Cardiac fibroblast (primary cell): ENCODE measurements at places on chromosomes 16 and 17.

GRCh38 chr17:18161207-18162145 lies 22.2 kb upstream of the ALKBH5 start:
- DNase-seq: no peak

- peak; percentile 46 for DNase-seq
Observed at GRCh38 chr17:81511804-81512561, 616 bp downstream of the ACTG1 start.

- DNase-seq: no peak
Observed at GRCh38 chr16:86490859-86491639, 19.3 kb upstream of the FOXF1 start.

DNA sequence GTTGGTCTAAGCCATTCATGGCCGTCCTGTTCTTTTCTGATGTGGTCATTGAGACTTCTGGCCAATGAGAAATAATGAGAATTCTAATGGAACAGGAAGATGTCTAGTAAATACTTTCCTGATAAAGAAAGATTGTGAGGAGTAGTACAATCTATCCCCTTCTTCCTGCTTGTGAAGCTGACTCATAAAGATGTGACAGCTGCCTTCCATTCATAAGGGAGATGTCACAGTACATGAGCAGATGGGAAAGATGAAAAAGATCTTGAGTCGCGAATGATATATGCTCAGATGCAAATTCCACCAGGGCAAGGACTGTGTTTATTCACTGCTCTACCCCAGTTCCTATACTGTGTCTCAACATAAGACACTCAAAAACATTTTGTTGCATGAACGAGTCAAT lies 111.7 kb upstream of the FOXF1 start:
- peak; percentile 37 for DNase-seq

DNA sequence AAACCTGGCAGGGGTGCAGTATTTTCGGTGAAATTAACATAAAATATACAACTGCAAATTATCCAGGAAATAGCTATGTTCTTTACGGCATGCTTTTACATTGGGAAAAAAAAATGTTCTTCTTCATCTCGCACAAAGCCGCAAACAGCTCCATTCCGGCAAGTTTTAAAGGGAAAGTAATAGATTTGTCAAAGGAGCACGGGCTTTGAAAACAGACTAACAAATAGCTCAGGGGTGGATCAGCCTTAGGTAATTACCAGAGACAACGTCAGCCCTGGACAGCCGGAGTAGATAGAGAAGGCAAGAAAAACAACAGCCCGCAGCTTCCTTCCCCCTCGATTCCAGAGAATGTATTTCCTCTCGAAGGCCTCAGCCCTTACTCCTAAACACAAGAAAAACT lies 222.5 kb downstream of the C16orf78 start:
- peak; percentile 56 for DNase-seq

- peak; percentile 90 for DNase-seq
Observed at GRCh38 chr16:3106205-3106928, 6.0 kb upstream of the ZNF205 start.

DNA sequence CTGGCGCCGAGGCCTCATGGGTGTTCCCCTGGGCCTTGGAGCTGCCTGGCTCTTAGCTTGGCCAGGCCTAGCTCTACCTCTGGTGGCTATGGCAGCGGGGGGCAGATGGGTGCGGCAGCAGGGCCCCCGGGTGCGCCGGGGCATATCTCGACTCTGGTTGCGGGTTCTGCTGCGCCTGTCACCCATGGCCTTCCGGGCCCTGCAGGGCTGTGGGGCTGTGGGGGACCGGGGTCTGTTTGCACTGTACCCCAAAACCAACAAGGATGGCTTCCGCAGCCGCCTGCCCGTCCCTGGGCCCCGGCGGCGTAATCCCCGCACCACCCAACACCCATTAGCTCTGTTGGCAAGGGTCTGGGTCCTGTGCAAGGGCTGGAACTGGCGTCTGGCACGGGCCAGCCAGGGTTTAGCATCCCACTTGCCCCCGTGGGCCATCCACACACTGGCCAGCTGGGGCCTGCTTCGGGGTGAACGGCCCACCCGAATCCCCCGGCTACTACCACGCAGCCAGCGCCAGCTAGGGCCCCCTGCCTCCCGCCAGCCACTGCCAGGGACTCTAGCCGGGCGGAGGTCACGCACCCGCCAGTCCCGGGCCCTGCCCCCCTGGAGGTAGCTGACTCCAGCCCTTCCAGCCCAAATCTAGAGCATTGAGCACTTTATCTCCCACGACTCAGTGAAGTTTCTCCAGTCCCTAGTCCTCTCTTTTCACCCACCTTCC lies 7.9 kb downstream of the HIRIP3 start:
- DNase-seq: no peak

- no peak for DNase-seq
Observed at GRCh38 chr17:41504246-41504977, 1.0 kb downstream of the KRT13 start.

DNA sequence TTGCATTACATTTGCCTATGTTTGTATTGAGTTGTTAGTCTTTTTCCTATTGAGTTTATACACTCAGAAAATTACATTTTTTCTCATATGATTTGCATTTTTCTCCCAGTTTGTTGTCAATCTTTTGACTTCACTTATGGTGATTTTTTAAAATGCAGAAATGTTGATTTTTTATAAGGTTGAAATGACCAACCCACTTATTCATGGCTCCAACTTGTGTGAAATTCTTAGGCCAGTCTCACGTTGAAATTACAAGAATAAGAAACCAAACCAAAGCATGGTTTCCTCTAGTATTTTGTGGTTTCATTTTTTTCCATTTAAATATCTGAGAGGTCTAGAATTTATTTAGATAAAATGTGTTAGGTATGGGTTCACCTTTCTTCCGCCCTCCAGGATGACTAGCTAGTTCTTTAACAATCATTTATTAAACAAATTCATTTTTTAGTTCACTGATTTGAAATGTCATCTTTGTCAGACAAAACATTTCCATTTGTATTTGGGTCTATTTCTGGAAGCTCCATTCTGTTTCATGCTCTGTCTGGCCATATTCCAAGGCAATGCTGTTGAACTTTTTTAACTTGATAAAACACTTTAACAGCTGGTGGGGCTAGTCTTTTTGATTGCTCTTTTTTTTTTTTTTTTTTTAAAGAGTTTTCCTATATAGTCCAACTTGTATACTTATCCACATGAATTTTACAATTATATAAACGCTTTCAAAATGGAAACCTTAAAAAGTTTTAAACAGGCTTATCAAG lies 40.0 kb downstream of the FAM20A start:
- peak; percentile 63 for DNase-seq

DNA sequence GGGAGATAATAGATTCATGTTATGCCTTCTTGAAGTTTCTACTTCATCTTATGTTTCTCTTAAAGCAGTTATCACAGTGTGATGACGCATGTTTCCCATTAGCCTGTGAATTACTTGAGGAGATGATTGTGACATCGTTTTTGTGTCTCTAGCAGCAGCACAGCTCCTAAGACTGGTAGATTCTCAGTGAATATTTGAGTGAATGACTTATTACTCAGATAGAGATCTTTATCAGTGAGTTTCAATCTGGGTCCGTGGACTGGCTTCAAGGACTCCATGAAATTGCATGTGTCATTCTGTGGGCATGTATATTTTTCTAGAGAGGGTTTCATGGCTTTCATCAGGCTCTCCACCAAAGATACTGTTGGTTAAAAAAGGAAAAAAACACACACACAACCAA lies 29.9 kb downstream of the YPEL2 start:
- peak; percentile 87 for DNase-seq

- no peak for DNase-seq
Observed at GRCh38 chr17:21381076-21381706, 5.0 kb downstream of the KCNJ12 start.

DNA sequence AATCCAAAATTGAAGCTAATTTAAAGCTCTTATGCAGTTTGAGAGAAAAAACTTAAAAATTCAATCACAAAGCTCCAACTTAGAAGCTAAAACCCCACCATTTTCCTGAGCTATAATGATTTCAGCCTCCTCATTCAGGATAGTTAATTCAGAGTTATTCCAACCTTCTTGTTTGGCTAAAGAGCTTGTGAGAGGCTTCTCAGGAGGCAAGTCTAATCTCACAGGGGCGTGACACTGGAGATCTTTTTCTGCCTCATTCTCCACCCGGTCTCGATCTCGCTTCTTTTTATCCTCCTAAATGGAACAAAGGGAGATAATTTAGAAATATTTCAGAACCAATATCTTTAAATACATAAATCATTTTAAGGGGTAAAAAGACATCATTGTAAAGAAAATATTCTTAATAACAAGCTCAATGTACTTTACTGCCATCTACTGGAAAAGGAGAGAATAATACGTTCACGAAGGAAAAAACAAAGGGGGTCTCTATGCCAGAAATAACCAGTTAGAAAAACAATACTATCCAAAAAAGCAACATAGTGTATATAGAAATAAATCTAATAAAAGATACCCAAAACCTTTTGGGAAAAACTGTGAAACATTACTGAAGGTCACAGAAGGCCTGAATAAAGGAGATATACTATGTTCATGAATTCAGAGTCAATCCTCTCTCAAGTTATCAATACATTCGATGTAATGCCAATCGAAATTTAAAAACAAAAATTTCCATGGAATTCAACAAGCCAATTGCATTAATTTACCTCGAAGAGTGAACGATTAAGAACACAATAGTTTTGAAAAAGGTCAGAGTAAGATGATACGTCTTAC lies 13.9 kb downstream of the BRD7 start:
- DNase-seq: peak; percentile 47

DNA sequence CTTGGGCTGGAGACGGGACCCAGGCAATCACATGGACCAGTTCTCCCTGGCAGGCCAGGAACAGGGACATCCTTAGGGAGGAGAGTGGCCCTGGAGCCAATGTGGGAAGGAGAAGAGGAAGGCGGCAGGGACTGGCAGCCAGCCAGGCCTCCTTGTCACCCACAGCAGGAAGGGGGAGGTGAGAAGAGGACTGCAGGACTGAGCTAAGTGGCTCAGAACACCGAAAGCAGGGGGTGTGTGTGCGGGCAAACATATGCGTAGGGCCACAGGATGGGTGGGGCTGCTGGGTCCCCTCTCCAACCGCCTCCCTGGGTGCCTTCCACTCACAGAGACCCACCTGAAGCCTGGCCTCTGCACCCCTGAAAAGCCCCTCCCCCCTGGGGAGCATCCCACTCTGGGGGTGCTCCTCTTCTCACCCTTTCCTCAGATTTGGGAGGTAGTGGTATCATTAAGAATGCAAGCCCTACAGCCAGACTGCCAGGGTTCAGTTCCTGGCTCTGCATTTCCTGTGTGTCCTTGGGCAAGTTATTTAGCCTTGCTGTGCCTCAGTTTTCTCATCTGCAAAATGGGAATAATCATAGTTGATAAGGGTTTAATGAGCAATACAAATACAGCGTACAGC lies 8.1 kb downstream of the PNMT start:
- DNase-seq: peak; percentile 32

DNA sequence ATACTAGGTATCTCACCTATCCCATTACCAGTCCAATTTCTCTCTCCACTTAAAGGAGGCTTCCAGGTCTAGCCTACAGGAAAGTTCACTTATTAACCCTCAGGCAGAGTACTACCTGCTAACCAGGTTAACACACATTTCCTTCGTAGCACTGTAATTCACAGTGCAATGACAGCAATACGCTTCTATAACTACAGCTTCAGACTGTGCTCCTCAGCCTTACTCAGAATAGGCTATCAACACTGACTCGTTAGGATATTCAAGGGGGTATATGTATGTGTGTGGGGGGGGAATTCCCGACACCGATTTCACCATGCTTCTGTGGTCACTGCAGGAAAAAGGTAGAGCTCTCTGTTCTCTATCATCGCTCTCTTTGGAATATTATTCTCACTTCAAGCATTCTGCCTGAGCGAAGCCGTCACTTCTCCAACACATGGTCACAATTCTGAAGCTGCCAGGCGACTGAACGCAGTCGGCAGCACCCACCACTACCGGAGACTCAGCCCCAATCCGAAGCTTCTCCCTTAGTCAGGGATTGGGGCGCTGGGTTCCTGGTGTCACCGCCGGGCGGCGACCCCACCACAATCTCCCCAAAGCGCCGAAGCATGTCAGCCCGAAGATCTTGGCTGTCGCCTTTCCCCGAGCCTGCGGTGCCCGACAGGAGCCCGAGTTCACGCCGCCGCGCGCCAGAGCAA lies 618 bp downstream of the GGA3 start:
- DNase-seq: no peak

DNA sequence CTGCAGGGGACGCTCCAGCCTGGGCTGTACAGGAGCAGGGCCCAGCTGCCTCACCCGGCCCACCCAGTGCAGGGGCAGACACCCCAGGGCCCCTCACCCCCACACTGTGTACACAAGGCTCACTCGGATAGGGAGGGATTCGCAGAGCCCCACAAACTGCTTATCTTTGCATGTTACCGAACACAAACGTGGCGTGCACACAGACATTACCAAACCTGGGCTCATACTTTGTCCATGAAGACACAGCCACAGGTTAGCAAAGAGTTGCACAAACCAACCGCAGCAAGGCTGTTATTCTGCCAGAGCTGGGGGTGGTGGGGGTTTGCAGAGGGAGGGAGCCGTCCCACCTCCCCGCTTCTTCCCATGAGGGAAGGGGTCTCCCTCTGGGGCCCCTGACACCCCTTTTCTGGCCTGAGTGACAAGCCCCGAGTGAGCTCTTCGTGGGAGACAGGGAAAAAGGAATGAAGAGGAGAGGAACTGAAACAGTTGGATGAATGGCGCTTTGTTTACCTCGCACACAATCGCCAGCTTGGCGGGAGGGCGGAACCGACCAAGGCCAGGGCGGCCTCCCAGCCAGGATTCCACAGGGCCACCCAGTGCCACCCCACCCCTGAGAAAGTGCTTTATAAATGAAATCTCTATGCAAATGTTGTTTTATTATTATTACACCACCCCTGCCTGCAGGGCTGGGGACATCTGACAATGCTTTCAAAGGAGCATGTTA lies 434 bp upstream of the CPSF4L start:
- no peak for DNase-seq
